ENCODE measurements at places on chromosomes 3 and 15.

DNA sequence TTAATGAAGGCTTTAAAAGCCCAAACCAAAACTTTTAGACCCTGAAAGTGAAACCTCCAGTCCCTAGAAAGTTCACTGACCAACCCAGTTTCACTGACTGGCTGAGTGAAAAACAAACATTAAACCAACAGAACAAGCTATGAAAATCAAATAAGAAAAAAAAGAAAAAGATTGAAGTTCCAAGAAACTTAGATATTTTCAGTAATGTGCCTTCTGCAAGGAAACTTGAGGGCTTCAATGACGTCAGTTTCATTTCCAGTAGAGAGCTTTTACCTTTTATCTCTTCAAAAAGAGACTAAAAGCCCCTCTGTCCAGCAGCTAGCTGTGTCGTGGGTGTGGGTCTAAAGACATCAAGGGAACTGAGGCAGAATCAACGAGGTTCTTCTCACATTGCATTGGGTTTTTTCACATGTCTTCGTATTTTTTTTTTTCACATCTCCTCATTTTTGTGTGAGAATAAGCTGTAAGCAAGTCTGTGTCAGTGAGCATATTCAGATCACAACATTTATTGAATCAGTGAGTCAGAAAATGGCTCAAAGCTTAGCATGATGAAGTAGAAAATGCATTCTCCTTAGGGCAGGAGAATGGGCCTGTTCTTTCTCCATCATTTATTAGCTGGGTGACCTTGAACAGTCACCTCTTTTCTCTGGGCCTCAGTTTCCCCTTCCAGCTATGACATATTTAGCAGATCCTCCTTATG, 54.8 kb upstream of the BCL6 start:
- no peak for DNase-seq

- no peak for DNase-seq
Measured at GRCh38 chr3:108334701-108335100, 38.4 kb downstream of the HHLA2 start.

GRCh38 chr3:72594615-72595215, 253.5 kb downstream of the SHQ1 start:
- no peak for DNase-seq

DNA sequence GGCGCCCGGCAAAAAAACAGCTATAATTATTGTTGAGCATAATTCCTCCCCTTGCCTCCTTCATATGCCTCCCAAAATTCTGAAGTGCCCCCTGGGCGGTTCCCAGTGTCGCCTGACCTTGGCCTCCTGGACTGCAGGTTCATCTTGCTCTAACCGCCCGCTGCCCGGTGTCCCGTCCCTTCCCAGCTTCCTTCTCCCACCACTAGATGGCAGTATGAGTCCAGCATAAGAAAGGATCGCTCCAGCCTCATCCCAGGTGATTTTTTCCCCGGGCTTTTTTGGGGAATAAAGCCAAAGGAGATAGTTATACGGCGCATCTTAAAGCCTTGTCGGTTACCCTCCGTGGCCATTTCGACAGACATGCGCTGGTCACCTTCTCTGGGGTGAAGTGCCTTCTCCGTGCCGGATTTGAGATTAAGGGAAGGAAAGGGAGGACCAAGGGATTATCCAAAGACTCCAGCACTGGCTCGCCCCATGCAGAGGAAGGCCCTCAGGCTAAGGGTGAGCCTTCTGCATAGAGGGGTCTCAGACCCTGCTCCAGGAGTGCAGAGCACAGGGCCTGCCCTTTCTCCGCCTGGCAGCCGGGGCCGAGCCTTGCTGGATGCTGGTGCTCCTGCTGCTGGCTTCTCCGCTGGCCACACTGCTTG, 45.8 kb upstream of the TRA2B start:
- peak; percentile 88 for DNase-seq

DNA sequence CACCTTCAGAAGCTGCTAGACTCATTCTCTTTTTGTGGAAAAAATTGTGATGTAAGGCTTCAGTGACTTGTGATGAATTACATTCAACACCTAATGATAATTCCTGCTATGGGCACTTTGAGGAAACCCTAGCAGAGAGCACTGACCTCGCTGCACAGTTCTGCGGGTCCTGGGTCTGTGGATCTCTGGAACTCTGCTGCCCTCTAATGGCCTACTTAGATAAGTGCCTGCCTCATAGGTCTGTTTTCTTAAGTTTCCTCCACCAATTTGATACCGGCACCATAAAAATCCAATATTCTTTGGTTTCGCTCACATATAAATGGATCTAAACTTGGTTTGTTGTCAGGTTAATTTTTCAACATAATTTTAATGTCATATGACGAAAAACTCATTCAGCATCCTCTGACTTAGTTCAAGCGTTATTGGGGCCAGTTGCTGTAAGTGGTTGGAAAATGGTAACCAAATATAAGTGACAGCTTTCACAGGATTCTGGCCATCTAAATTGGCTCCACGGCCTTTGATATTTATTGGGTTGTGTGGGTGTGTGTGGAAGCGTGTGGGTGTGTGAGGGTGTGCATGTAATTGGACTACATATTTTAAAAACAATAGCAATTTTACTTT, 10.4 kb downstream of the SLITRK3 start:
- DNase-seq, result peak; percentile 80

GRCh38 chr3:112773864-112774263, 72.8 kb downstream of the CD200R1L start:
- no peak for DNase-seq

DNA sequence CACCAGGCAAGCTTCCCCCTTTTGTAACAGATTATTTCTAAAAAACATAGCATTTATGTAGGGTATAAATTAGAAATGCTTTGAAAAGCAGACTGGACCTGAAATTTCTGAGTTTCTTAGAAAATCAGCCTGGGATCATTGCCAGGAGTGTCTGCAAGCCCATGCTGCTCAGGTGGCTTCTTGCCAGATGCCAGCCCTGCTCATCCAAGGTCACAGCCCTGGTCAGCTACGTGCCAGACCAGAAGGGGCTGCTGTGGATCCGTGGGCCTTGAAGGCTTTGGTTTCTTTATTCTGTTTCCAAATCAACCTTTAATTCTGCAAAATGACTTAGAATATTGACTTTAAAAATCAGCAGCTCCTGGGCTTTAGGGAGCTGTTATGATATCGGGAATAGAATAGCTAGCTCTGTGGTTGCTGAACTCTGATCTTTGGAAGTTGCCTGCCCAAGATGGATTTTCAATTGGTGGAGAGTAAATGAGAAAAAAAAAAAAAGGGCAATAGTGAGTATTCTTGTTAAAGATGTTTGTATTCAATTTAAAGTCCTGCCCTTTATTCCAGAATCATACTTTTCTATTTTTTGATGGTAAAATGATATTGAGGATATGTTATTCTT, 370.1 kb upstream of the ONECUT1 start:
- DNase-seq, result no peak

DNA sequence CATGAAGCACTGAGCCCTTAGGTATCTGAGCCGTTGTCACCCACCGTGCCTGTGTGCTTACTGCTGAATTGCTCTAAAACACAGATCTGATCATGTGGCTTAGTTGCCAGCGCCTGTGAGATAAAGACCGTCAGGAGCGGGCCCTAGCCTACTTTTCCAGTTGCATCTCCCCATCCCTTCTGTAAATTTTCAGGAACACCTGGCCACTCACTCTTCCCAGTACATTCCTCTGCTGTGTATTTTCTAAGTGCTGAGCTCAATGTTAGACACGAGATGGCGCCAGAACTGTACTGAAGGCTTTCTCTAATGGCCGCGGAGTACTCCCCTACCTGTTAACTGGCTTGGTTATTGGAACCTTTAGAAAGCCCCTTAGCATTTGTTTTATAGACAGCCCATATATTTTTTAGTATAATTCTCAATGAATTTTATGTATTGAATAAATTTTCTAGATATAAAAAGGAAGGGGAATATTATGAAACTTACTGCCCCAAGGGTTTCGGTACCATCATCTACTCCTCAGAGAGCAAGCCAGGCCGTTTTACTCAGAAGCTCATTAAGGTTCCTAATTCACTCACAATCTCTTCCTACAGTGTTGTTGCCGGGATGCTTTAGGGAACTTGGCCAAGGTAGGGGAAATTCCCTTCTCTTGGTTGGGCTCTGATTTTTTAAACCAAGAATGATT, 16.7 kb upstream of the WNT7A start:
- peak; percentile 76 for DNase-seq
